ENCODE measurements at places on chromosomes 16 and 17.
A peak's percentile ranks its signal among the peaks of the same experiment; 100 is the strongest.

DNA sequence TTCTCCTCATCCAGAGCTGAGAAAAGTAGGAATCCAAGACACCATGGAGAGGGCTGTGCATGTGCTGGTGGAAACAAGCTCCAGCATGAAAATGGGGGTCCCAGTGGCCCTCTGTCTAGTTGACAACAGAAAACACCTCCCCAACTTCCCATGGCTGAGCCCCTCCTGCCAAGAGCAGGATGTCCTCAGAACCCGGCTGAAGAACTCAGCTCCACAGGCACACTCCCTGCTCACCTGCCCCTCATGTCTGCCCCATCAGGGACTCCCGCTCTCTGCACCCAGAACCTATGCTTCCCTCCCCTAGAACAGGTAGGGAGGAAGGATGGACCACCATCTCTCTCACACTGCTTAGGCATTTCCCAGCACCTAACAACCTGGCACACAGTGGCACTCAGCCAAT lies 167.2 kb downstream of the C16orf78 start:
- DNase-seq, result no peak

DNA sequence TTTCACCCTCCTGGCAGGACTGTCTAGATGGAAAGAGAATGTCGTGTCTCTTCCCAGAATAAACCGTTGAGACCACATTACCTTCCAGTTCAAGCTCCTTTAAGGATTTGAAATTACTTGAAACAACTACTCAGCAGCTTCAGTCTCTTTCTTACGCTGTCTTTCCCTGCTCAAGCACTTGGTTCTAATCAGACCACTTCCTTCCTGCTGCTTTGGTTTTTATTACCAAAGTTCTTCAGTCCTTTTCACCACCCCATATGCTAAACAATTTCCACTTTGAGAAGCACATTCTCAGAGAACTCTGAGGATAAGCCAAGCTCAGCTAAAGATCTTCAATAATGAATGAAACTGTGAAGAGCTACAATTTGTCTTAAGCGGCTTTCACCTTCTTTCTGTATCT lies 105.4 kb downstream of the STX8 start:
- DNase-seq, result no peak

- DNase-seq, result no peak
Observed at GRCh38 chr17:79699386-79700036, 31.2 kb upstream of the ENPP7 start.

- DNase-seq, result no peak
Observed at GRCh38 chr17:79126139-79126538, 51.5 kb downstream of the ENGASE start.

DNA sequence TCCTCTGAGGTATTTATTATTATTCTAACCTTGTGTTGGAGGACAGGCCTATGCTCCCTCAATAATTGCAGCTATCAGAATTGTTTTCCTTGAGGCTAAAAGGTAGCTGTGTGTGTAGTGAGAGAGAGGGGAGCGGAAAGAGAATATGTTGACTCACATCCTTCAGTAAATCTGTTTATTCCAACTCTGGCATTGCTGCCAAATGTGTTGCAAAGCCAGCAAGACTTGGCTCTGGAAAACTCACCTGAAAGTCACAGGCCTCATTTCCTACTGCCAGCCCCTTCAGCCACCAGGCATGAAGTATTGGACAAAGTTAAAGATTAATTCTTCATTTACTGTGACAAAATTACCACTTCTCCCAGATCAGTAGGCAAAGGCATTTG lies 9.6 kb downstream of the CA10 start:
- DNase-seq, result no peak

DNA sequence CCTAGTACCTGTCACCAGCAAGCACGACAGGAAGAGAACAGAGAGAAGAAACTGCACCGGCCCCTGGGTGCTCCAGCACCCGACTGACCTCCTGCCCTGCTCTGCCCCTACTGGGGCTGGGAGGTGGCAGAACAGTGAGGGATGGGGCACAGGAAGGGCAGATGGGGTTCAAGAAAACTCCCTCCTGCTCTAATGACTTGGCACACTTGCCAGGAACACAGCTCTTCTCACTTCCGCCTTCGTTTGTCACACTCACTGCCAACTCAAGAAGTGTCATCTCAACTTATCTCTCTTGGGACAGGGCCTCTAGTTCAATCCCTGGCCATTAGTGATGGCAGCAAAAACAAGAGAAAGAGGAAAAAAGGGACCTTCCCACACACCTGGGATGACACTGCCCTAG lies 42.7 kb upstream of the ICAM2 start:
- no peak for DNase-seq

- no peak for DNase-seq
Observed at GRCh38 chr16:4175849-4176248, 59.6 kb upstream of the ADCY9 start.

DNA sequence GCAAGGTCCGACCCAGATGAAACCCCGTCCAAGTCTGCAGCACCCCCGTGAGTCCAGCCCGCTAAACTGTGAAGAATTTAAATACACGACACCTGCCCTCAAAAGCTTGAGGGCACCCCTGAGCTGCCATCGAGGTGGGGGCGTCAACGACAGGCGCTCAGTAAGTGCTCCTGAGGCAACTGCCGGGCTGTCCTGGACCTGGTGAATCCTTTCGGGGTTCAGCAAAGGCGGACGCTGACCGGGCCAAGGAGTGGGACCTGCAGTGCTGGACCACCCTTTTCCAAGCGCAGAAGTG lies 512 bp upstream of the ENDOV start:
- DNase-seq, result peak; percentile 58

DNA sequence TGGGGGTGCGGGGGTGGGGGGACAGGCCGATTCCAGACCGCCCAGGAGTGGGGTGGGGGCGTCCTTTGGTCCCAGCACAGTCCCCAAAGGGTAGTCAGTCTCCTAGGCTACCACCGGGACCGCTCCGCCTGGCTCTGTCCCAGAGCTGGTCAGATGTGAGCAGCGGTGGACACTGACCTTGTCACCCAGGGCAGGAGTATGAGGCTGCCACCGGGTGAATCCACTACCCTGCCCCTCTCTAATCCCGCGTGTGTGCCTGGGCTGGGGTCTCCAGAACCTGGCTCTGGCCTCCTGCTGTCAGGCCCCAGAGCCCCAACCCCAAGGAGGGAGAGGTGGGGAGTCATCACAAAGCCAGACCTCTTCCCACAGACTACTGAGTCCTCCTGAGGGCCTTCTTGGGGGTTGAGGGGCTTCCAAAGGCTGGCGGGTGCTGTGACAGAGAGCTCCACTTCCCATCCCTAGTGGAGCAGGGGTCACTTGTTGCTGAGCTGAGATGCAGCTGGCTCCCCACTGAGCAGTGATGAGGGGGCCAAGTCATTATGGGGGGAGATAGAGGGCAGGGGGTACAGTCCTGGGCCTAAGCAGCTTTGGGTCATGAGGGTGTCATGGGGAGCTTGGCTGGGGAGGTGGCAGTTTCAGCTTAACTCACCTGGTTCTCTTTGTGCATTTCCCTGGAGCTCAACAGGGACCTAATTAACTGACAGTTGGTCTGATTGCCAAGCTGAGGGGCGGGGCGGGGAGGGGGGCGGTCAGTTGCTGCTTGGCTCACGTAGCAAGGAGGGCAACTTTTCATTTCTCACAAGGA lies 1.2 kb downstream of the PPP1R1B start:
- DNase-seq, result no peak

DNA sequence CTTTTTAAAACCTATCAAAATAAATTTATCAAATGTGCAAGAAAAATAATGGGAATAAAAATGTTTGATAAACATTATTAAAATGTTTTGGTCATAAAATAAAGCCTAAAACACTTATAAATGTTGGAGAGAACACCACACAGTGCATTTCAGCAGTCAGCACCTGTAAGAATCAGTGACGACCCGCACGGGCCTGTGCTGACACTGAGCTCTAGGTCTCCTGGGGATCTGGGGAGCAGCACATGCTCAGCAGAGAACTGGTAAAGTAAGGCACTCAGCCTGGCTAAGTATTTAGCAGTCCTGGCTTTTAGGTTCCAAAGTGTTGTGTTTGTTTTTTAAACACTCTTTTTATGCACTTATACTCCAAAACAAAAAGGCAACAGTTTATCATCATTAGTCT lies 46.9 kb downstream of the HELZ start:
- DNase-seq, result no peak

GRCh38 chr16:69326172-69326873 lies 4.1 kb downstream of the PDF start:
- no peak for DNase-seq

DNA sequence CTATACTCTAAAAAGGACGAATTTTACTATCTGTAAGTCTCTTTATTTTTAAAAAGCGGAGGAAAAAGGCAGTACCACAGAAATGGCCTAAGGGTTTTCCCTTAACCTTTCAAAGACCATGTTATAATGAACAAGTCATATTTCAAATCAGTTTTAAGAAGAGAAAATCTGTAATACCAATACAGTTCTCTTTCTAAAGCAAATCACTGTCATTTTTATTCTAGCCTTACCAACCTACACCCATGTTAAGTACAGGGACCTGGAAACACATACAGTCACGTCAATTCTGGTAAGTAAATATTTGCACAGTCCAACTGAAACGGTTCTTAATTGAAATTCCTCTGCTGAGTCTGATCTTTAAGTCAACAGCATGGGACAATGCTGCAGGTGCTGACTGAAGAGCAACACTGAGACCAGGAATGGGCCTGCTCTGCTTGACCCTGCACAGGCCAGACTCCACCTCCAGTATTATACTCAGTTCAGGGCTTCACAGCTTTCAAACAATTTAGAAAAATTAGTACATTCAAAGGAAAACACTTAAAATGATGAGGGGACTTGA lies 20.2 kb downstream of the MBTPS1 start:
- DNase-seq, result no peak

DNA sequence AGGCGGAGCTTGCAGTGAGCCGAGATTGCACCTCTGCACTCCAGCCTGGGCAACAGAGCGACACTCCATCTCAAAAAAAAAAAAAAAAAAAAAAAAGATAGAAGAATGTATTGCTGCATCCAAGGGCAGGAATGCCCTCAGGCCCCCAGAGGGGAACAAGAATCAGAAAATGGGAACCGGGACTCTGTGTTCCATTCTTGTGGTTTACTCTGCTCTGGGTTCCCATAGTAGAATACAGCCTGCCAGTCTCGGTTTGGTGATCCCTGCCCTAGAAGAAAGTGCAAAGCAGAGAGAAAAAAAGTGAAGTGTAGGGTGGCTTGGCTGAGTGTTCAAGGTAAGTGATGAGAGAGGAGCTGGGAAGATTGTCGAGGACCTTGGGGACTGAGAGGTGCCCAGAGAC lies 27.4 kb upstream of the KDM6B start:
- no peak for DNase-seq

- no peak for DNase-seq
Observed at GRCh38 chr17:63173450-63173849, 207.4 kb downstream of the TANC2 start.

DNA sequence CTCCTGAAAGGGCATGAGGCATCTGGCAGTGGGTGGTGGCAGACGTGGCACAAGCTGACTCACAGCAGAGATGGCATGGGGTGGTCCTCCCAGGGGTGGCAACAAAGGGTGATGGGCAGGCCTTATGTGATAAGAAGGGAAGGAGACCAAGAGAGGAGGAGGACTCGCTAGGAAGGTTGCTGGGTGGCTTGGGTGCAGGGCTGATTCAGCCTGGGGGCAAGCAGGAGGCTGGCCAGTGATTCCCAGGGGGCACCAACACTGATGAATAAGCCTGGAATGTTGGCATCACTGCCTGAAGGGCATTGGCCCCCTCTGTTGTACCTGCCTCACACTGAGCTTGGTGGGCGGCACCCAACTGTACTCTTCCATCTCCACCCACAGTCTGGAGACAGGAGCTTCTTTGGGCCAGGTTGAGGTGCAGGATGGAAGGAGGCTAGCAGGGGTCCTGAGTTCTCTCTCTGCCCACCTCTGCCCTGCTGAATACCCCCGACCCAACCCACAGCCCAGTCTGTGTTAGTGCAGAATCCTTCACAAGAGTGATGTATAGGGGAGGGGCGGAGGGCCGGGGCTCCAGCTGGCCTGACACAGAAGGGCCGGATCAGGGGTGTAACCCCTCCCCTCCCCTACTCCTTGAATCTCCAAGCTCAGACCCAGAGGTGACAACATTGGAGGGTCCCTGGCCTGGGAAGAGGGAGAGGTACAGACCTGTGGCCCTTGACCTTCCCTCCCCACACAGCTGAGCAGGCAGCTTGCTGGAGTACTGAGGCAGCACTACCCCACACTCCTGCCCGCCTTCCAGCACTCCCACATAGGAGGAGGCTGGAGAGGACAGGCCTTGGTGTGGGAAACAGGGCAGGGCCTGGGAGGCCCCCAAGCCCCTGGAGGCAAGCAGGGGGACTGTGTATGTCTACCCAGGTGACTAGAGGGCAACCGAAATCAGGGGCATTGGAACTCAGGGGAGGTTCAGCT lies 2.6 kb downstream of the STAC2 start:
- DNase-seq, result no peak

- no peak for DNase-seq
Observed at GRCh38 chr17:66476014-66476413, 173.6 kb downstream of the PRKCA start.

- DNase-seq, result no peak
Observed at GRCh38 chr16:11050944-11051343, 106.6 kb downstream of the CLEC16A start.

DNA sequence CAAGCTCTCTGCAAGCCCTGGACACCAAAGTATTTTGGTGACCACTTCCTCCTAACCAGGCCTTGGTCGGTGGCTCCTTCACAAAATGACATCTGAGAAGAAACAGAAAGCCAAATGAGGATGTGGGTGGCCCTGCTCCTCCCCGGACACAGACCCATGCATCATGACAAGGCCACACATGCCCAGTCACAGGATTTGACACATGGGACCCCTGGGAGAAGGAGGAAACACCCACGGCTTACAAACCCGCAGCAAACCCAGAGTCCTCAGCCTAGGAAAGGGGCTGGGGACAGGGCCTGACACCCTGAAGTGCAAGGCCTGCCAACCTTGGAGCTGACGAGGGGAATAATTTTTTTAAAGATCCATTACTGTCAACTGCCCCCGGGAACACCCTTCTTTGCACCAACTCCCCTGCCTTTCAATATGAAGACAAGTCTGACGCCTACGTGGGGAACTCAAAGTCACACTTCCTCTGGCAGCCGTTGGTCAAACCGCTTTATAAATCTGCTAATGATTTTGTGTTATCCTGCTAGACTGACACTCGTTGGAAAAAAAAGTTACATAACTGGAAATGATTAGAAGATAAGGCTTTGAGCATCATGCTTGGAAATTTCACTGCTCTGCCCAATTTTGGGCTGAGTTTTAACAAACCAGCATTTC lies 41.3 kb downstream of the GAS7 start:
- DNase-seq, result no peak

DNA sequence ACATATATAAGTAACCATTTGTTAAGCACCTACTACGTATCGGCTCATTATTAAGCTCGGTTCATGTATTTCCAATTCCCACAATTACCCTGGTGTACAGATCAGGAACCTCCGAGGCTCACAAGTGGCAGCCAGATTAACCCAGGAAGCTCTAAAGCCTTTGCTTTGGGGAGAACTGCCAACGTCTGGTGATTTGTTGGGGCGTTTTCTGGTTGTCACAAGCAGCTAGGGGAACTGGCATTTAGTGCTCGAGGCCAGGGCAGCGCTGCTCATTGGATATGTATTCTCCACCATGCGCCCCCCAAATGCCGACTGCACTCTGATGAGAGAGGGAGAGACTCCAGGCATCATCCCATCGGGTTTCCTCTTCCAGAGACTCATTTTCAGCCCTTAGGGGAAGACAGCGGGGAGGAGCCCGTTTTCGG lies 541 bp downstream of the ZNF18 start:
- peak; percentile 83 for DNase-seq

All from erythroblast (primary cell).